ENCODE measurements at places on chromosomes 12 and 14. TPM values are rescaled to one million over a fixed set of nuclear protein-coding genes. Genes with fewer than 3 reads are reported as not detected.

SLCO1C1 gene
- total RNA-seq: not detected

NXPH4 gene
- total RNA-seq: 20.0 TPM

LPAR5 gene
- 5.2 TPM for total RNA-seq

CLEC6A gene
- not detected for total RNA-seq

ESPL1 gene
- total RNA-seq: 50.3 TPM

SERPINA12 gene
- not detected for total RNA-seq

RNU4-1 gene
- 2,323 TPM for total RNA-seq

CLEC1B gene
- total RNA-seq: not detected

KLHDC1 gene
- 0.98 TPM for total RNA-seq

PAH gene
- total RNA-seq: 2.8 TPM

HOXC12 gene
- total RNA-seq: not detected

E2F7 gene
- 19.5 TPM for total RNA-seq

HPD gene
- 1.1 TPM for total RNA-seq

NRL gene
- total RNA-seq: 0.66 TPM

ERP27 gene
- 0.39 TPM for total RNA-seq

GLS2 gene
- not detected for total RNA-seq

GARIN6 gene
- not detected for total RNA-seq

NANOG gene
- 0.22 TPM for total RNA-seq

RFX4 gene
- total RNA-seq: not detected

A2M gene
- total RNA-seq: 3.0 TPM

LYZ gene
- 1.3 TPM for total RNA-seq

PAX9 gene
- 5.2 TPM for total RNA-seq

JDP2 gene
- 25.4 TPM for total RNA-seq

GLI1 gene
- total RNA-seq: 6.4 TPM

UBR7 gene
- 23.9 TPM for total RNA-seq

TAS2R7 gene
- not detected for total RNA-seq

CLEC4E gene
- not detected for total RNA-seq

TSPAN11 gene
- total RNA-seq: not detected

SVOP gene
- 0.47 TPM for total RNA-seq

AJUBA gene
- total RNA-seq: 39.7 TPM

TAS2R42 gene
- not detected for total RNA-seq

PROX2 gene
- total RNA-seq: not detected

FGF23 gene
- total RNA-seq: not detected
